Astrocyte (in vitro differentiated cells and primary cell): ENCODE measurements at places on chromosomes 2 and 18. TPM values are rescaled to one million over a fixed set of nuclear protein-coding genes. Genes with fewer than 3 reads are reported as not detected.
A peak's percentile ranks its signal among the peaks of the same experiment; 100 is the strongest.

The LAMA1 gene
- total RNA-seq: 17.4 and 18.3 TPM in 2 replicates

The FEV gene
- total RNA-seq: not detected in 2 replicates

The ANKRD23 gene
- 2.5 and 3.3 TPM in 2 replicates for total RNA-seq

The ATF2 gene
- 54.7 and 55.8 TPM in 2 replicates for total RNA-seq

The FOXI3 gene
- total RNA-seq: 0.60 and 2.3 TPM in 2 replicates

The PDE1A gene
- 0.32 TPM in 1 of 2 replicates, not detected in the other for total RNA-seq

The RAB27B gene
- 0.91 and 1.1 TPM in 2 replicates for total RNA-seq

The FHOD3 gene
- total RNA-seq: 5.9 and 6.1 TPM in 2 replicates

The PSMA8 gene
- not detected in 2 replicates for total RNA-seq

The OTOS gene
- not detected in 2 replicates for total RNA-seq

The CMPK2 gene
- 32.5 and 38.6 TPM in 2 replicates for total RNA-seq

The ELAC1 gene
- total RNA-seq: 7.6 and 8.2 TPM in 2 replicates

DNA sequence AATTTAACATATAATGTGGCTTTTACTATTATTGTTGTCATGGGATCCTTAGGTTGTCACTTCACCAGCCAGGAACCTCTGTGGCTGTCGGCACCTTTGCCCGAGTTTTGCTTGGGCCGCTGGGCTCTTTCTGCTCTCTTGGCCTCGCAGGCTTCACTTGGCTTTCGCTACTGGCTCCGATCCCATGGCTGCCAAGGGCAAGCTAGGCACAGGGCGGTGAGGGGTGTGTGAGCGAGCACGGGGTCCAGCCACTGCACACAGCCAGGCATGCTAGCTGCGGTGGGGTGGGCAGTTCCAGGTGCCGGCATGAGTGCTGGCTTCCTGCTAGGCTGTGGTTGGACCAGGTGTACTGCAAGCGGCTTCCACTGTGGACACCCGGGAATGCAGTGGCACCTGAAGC lies 23.4 kb upstream of the RAPGEF4 start:
- DNase-seq: no peak

DNA sequence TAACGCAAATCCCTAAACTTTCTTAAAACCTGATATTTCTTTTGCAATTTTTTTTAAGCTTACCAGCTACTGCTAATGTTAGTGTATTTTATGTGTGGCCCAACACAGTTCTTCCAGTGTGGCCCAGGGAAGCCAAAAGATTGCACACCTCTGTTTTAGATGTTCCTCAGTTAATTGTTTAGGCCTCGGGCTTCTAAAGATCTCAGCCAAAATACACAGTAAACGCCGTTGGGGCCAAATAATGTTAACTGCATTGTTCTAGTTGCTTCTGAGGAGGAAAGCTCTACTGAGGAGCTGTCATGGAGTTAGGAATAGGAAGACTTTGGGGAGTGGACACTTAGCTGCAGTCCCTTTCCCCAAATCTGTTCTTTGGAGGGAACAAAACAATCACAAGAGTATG lies 2.0 kb downstream of the HSPE1 start:
- no peak for DNase-seq

- DNase-seq: no peak
Observed at GRCh38 chr18:51762373-51762772, 564.9 kb upstream of the MEX3C start.

DNA sequence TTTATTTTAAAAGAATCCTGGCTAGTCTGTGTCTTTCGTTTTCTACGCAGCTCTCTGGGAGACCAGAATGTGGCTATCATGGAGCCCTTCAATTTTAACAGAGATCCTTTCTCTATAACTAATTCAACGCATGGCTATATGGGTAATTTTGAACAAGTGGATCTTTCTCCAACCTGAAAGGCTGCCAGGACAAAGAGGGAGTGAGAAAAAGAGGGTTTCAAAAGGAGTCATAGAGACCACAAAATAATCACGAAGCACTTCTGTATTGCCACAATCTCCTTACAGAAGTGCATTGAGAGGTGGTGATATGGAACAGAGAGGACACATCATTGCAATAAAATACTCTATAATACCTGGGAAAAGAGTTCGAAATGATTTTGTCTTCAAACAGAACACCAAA lies 21.7 kb upstream of the CDH2 start:
- no peak for DNase-seq

DNA sequence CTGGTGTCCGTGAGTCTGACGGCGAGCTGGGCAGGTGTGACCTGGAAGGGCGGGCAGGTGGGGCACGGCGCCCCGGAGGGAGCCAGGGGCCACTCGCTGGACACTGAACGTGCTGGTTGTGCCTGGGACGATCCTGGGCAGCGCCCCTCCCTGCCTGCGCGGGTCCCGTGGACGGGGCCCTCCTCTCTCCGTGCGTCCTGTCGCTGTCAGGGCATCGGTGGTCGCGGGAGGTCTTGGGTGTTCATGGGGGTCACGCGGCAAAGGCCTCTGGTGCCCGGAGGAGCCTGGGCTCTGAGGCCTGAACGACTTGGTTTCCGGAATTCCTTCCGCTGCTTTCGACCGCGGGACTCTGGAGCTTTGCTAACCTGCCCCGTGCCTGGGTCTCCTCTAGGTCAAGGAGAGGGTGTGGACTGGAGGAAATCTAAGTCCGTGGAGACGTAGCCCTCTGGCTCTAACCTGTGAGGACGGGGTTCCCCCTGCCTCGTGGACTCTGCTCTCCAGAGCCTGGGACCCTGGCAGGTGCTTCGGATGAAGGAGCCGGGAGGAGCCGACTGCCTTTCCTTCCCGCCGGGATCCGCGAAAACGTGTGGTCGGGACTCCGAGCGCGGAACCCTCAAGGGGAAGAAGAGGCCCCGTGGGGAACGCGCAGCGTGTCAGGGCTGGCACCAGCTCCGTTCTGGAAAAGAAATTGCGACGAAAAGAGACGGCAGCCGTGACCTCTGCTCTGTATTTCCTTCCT lies 14.7 kb downstream of the SOX11 start:
- DNase-seq: no peak

GRCh38 chr2:239575931-239576445 lies 175.2 kb upstream of the HDAC4 start:
- no peak for DNase-seq

- peak; percentile 83 for DNase-seq
Observed at GRCh38 chr2:166651080-166651675, 157.1 kb upstream of the SCN7A start.

DNA sequence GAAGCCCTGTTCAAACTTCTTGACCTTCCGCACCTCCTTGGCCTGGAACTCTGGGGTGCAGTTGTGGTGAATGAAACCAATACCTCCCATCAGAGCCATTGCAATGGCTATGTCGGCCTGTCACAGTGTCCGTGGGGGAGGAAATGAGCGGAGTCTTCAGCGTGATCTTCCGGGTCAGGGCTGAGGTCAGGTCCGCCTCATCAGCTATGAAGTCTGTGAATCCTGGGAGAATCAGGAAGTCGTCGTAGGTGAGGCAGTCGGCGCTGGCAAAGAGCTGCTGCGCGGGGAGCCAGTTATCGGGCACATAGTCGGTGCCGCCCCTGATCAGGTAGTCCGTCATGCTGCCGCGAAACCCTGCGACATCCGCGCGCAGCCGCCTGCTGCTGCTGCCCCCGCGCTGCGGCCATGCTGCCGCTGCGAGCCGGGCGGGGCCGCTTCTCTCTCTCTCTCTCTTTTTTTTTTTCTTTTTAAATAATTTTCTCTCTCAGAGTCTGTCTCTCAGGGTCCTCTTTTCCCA lies 154.1 kb upstream of the ZSWIM2 start:
- DNase-seq: no peak

DNA sequence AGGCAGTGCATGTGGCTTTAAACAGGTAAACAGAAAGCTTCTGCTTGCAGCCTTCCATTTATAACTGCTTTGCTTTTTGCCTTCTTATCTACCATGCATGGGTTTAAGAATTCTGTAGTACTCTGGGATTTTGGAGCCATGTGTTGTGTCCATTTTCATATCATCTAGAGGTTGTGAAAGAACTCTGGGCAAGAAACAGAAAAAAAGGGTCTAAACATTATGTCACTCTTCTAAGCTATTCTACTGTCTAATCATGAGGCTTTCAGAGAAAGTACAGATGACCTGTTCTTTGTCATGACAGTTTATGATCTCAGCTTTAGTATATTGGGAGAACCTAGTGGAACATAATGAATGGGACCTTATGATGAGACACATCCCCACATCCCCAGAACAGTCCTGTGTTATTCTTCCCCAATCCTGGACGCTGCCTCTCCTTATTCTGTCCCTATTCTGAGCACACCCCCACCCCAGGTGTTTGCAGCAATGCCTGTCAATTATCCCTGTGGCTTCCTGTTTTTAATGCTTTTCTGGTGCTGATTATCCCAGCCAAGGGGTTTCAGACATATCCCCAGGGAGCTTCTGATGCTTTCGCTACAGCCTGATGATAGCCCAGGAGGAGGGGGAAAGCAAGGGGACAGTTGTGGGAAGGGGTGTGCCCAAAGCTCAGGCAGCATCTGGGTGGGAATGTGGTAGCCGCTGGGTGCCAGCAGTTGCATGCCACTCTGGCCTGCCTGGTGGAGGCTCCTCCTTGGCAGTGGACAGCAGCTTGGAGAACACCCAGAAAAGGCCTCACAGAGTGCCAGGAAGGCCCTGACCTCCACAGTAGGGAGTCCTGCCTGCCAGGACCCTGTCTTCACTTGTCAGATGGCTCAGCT lies 169.5 kb upstream of the MAP3K20 start:
- no peak for DNase-seq

- DNase-seq: no peak
Observed at GRCh38 chr2:169819106-169819505, 5.6 kb downstream of the METTL5 start.

DNA sequence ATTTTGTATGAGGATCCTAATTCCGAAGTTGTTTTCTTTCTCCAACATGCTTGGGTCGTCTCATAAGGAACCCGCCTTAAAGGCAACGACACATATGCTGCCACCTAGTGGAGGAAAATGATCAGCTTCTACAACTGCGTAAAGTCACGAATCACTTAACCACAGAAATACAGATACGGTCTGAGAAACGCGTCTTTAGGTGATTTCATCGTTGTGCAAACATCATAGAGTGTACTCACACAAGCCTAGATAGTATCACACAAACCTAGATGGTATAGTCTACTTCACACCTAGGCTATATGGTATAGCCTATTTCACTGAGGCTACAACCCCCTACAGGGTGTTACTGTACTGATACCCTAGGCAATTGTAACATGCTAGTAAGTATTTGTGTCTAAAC lies 13.1 kb downstream of the GNLY start:
- DNase-seq: peak; percentile 78

GRCh38 chr2:191994749-191995148 lies 147.9 kb upstream of the CAVIN2 start:
- DNase-seq: no peak

DNA sequence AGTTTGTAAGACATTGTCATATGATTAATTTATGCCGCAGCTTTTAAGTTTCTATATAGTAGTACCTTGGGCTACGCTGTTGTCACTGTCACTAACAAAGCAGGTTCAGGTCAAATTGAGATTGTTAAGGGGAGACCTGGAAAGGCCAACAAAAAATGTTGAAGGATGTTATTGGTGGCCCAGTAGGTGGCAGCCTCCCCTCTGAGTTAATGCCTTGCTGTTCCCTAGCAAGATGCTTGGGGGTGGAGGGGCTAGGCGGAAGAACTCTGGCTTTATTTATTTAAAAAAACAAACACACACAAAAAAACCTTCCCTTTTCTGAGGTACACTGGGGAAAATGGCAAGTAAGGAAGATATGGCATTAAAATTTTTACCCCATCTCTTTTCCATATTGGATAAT lies 128.3 kb upstream of the ATP5MC3 start:
- peak; percentile 4 for DNase-seq

DNA sequence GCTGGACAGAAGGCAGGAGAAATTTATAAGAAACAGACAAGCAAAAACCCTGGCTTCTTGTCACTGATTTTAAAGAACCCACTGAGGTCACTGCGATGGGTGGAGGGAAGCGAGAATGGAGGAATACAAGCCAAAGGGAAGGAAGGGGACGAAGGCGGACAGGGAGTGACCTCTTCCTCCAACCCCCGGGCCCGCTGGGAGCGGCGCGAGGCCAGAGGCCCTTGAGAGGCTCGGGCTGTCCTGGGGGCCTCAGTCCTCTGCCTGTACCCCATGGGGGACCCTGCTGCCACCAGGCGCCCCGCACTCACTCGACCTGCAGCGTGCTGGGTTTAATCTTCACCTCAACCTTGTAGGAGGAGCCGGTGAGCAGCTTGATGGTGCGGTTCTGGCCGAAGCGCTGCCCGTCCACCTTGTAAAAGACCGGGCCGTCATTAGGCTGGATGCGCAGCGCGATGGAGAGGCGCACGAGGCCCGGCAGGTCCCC lies 793 bp downstream of the CNRIP1 start:
- DNase-seq: no peak

GRCh38 chr2:239589833-239590232 lies 189.0 kb upstream of the HDAC4 start:
- no peak for DNase-seq

DNA sequence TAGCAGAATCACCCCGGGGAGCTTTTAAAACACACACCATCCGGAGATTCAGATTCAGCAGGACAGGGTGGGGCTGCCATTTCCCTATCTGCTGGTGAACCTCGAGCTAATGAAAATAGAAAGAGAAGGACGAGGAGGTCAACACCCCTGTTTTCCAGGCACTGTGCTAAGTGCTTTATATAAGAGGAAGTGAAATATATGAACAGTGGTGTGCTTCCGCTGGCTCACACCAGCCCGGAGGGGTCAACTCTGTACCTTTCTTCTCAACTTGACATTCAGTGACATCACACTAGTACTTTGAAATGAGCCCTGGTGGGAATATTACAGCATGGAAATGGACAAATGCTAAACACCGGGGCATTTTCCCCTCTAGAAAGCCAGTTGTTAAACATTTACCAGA lies 108.3 kb upstream of the LTBP1 start:
- DNase-seq: no peak

GRCh38 chr18:36634573-36635216 lies 194.1 kb downstream of the TPGS2 start:
- peak; percentile 44 for DNase-seq

DNA sequence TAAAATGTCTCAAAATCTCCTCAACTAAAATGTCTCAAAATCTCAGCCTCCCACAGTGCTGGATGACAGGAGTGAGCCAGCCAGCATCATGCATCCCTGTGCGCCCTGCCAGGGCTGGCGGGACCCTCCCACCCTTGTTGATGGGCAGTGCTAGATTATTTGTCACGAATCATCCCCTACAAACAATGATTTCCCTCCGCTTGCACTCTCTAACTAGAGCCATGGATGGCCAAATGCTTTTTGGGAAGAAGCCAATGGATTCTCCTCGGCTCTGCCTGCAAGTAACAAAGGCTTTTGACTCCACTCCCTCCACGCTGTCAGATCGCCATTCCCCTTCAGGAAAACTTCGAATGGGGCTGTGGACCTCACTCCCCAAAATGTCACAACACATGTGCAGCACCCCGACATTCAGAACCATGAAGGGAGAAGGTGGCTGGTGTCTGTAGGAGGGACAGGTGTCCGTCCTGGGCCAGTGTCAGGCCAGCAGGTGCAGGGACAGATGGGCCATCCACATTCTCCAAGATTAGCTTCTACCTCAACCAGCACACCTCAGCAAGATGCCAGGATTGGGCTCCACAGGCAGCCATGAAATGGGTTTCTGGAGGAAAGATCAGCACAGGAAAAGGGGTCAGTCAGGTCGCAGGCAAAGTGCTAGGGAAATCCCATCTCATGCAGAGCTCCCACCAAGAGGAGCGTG lies 11.5 kb downstream of the AMER3 start:
- no peak for DNase-seq
